Trophoblast cell (in vitro differentiated cells and primary cell): ENCODE measurements at places on chromosomes 6 and 20.

- DNase-seq: peak; percentile 9
Measured at GRCh38 chr6:147040121-147040910, 163.9 kb upstream of the STXBP5 start.

DNA sequence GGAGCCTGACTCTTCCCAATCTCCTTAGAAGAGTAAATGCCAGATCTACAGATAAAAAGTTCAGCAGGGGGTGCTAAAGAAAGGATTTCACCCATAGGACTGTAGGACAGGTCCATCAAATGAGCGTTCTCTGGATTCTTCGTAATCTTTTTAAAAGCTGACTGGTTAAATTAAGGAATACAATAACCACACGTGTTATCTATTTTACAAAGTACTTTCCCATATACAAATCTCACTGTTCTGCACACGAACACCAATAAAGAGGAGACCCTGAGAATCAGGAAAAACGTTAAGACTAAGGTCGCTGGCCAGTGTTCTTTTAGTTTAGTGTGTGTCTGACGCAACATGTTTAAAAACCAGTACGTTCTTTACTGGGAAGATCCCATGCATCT lies 542 bp downstream of the TUBE1 start:
- DNase-seq: peak; percentile 62

DNA sequence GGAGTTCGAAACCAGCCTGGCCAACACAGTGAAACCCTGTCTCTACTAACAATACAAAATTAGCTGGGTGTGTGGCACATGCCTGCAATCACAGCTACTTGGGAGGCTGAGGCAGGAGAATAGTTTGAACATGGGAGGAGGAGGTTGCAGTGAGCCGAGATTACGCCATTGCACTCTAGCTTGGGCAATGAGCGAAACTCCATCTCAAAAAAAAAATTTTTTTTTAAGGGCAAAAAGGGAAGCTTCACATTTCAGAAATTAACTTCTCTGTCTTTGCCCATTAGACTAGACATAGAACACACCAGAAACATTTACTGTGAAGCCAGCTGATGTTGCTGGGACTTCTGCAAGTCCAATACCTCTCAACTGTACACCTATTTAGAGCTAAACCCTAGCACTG lies 90.8 kb upstream of the HDAC2 start:
- DNase-seq: no peak

DNA sequence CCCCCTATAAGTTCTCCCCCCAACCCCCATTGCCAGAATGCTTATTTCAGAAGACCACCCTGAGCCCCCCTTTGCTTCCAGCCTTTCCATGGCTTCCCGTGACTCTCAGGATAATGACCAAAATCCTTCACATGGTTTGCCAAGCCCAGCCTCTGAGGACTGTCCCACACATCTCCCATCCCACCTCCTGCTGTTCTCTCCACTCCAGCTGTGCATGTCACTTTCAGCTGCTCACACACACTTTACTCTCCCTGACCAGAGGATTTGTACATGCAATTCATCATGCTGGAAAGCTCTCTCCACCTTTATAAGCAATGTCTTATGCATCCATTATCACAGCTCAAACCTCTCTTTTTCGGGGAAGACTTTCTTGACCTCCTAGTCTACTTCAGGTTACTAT lies 164.2 kb downstream of the PRL start:
- DNase-seq: no peak

DNA sequence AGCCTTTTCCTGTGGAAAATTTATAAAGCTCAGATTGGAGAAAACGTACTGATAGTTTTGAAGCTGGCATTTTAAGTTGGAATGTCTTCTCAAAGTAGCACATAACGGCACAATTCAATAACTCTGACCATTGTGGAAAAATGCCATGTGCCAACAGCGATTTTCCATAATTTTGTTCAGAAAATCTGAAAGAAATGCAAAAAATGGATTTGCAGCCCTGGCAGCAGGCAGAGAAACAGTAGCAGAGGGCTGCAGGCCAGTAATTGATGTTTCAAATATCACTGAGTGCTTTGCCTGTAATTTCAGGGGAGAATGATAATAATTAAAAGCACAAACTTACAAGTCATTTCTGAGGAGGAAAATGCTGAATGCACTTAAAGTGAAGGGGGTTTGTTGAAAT lies 507.4 kb downstream of the MAFB start:
- DNase-seq: no peak

- DNase-seq: no peak
Measured at GRCh38 chr20:46085179-46085851, 4.4 kb downstream of the NCOA5 start.

DNA sequence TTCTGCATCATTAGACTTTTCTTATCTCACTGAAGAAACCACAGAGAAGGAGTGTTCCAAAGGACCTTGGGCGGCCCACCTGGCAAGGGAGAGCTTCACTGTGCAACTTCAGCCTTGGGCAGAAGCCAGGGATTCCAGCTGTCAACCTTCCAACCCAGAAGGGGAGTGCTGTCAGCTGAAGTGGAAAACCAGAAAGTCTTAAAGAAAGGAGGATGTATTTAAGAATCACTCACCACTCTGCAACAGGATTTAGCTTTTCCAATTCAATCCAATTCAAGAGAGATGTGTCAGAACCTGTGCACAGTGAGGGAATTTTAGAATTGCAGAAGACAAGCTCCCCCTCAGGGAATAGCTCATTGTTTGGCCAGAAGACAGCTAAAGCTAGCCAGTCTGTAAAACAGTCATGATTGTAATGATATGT lies 553.7 kb downstream of the CD83 start:
- DNase-seq: no peak

GRCh38 chr6:17458966-17459365 lies 65.6 kb downstream of the CAP2 start:
- DNase-seq: peak; percentile 69

DNA sequence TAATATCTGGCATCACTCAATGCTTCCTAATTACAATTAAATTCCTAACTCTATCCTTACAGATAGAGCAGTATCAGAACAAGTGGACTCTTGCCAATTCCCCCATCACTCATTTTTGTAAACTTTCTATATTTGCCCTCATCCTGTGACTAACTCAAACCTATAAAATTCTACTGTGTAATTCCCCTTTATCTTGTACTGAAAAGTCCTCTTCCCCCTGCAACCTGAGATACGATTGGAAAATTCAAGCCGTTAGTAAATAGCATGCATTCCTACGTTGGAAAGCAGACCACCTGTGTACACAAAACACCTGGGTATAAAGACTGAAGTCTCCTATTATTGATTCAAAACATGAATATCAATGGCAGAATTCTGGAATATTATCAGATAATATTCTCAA lies 70.4 kb upstream of the KCNQ5 start:
- no peak for DNase-seq

DNA sequence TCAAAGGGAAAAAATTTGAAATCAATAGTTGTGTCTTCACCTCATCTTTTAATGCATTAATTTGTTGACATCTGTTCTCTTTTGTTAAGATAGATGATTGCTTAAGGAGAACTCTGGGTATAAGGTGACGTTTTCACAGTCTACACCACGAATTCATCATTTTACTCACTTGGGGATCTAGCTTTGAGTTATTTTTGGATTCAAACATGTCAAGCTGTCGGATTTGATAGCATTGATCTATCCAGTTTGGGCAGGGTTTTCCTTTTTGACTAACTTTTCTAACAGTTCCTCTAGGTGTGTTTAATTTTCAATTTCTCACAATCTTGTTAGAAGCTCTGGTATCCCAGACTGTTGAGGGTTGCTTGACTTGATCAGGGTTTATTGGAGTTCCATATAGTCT lies 49.6 kb downstream of the HECA start:
- no peak for DNase-seq

DNA sequence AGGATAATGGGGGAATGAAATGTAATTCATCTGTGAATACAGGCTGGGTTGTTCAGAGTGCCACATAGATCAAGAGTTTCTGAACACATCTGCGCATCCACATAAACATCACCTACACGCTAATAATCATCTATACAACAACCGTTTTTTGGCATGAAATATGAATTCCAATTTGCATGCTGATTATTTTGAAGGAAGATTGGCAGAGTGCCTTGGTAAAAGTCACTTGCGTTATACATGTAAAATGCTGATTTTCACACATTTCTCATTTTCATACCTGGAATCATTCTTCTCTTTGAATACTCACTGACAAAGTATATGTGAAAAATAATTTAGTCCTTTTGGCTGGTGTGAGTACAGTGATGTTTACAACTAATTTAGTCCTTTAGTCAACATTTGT lies 17.7 kb downstream of the COL9A1 start:
- no peak for DNase-seq

DNA sequence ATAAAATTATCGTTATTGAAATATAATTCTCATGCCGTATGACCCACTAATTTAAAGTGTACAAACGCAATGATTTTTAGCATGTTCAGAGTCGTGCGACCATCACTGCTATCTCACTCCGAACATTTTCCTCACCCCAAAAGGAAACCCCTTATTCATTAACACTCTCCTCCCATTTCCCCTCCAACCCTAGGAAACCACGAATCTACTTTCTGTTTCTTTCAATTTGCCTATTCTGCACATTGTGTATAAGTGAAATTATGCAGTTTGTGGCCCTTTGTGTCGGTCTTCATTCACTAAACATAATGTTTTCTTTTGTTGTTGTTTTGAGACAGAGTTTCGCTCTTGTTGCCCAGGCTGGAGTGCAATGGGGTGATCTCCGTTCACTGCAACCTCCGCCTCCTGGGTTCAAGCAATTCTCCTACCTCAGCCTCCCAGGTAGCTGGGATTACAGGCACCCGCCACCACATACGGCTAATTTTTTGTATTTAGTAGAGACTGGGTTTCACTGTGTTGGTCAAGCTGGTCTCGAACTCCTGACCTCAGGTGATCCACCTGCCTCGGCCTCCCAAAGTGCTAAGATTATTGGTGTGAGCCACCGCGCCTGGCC lies 99.7 kb upstream of the ZNF217 start:
- DNase-seq: no peak

DNA sequence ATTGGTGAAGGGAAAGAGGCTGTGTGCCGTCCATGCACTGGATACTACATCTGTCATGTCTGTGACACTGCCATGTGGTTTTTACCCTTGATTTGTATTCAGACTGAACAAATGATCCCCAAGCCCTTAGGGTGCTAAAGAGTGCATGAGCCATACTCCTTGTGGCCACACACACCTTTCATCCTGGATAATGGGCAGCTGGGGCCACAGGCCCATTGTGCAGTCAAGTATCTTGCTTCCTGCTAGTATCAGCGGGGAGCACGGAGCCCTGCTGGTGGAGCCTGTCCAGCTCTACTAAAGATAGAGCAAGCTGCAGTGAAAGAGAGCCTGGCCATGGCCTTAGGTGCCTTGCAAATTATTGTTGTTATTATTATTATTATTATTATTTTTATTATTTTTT lies 75.1 kb downstream of the SLX4IP start:
- DNase-seq: no peak

DNA sequence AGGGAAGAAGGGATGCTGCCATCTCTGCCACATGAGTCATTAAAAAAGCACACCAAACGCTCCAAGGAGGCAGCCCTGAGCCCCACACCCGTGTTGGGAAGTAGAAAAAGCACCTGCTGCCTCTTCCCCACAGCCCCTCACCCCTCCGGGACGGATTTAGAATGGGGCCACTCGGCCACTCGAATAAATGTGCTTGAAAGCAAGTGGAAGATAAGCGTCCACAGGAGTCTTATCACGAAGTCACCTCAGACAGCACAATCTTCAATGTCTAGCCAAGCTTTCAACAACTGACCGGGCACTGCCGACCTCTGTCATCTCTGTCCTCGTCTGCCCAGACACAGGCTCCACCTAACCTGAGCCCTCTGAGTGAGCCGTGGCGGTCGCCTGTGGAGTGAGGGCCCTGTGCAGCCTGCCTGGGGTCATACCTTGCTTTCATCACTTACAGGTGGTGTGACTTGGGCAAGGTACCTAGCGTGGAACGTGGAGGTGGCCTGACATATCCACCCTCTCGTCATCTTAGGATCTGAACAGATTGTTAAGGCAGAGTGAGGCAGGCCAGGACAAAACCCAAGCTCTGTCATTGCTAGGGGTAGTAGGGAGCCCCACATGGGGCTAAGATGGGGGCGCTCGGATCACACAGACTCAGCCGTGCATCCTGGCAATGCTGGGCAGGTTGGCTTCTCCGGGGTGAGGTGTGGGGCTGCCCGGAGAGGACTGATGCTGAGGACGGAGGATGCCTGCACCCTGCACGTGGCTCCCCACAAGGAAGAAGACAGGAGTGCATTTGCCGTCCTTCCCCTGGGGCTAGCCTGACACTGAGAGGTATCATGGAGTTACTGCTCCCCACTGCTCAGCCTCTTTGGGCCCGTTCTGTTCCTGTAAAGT lies 34.8 kb downstream of the PSMG4 start:
- DNase-seq: no peak

GRCh38 chr6:116971959-116972358 lies 94.9 kb downstream of the RFX6 start:
- peak; percentile 81 for DNase-seq

- DNase-seq: peak; percentile 2
Measured at GRCh38 chr6:78460711-78461110, 406.6 kb upstream of the IRAK1BP1 start.

GRCh38 chr6:53192682-53193188 lies 44.1 kb upstream of the GCM1 start:
- DNase-seq: peak; percentile 69

- peak; percentile 50 for DNase-seq
Measured at GRCh38 chr20:58640446-58640845, 10.6 kb upstream of the STX16 start.

- no peak for DNase-seq
Measured at GRCh38 chr20:60354024-60354580, 395.9 kb downstream of the CDH26 start.

GRCh38 chr6:153984811-153985210 lies 54.2 kb upstream of the OPRM1 start:
- DNase-seq: no peak

- DNase-seq: peak; percentile 8
Measured at GRCh38 chr6:150255840-150256239, 113.0 kb upstream of the IYD start.

DNA sequence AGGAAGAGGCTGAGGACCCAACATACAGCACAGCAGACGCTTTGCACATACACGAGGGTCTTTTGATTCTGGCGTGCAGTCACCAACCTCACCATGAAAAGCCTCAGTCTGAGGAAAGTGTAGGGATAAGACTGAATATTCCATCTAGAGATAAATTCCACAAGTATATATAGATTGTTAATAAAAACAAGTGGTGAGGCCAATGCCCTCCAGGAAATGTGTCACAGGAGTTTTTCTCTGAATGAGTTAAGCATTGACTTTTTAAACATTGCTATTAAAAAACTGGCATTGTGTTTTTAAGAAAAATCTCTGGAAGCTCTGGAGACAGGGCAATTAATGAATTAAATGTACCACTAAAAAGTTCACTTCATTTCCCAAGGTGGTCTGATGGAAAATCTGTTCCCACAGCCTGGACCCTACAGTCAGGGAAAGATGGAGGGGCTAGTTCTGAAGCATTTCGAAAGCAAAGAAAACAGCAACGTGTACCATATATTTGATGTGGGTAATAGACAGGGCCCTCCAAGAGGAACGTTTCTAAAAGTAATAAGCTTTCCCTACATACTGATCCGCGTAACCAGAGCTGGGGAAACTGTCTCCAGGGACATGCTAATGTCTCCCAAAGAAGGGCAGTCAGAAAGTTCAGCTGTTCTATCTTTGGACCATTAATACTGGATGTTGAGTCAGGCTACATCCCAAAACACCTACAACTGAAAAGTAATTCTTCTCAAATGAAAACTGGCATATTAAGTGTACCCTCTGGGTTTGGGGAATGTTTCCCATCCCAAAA lies 301.1 kb downstream of the FOXC1 start:
- DNase-seq: no peak
